ENCODE measurements at places on chromosomes 12 and 14.
A peak's percentile ranks its signal among the peaks of the same experiment; 100 is the strongest.

- DNase-seq: no peak
These were observed 43.0 kb downstream of the CCNK start for GRCh38 chr14:99524091-99524661.

DNA sequence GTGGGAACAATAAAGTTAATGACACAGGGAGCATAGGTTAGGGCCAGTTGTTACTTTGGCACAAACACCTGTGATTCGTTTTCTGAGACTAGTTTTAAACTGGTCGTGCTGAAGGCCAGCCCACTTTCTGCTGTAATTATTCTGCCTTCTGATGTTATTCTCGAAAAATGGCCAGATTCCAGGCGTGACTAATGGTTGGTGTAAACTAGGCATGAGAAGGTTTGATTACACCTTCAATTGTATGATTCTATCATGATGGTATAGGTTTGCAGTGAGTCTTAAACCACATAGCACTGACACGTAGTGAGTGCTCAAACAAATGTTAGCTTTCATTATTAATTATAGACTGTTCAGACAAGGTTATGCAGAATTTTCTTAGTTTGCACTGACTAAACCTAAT is 39.0 kb downstream of the CKB start:
- DNase-seq: peak; percentile 81

- DNase-seq: no peak
These were observed 41.6 kb downstream of the RCOR1 start for GRCh38 chr14:102633906-102634595.

DNA sequence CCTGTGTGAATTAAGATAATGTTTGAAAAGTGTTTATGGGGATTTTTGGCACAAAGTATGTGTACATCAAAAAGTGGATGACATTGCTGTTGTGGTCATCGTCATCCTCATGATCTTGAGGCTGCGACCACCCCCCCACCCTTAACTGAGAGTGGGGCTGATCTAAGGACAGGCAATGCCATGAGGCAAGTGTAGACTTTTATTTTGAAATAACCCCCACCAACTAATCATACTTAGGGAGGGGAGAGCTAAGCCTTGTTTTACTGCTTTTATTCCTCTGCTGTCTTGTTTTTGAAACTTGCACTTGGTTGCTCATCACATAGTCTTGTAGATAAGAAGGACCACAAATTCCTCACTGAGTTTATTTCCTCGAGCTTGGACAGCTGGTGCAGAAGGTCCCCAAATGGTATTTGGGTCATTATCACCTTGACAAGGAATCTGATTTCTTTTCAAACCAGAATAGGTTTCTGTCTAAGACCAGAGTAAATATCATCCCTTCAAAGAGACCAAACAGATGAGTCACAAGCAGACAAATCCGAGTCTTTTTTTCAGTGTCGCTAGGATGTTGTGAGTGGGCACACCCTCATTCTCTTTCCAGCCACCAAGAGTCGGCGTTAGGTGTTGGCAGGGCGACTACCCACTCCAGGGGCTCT is 23.9 kb upstream of the SMOC1 start:
- DNase-seq: no peak

GRCh38 chr14:75518625-75519024 is 3.6 kb upstream of the BATF start:
- DNase-seq: no peak

- no peak for DNase-seq
These were observed 113.6 kb downstream of the PEBP1 start for GRCh38 chr12:118249547-118249946.

DNA sequence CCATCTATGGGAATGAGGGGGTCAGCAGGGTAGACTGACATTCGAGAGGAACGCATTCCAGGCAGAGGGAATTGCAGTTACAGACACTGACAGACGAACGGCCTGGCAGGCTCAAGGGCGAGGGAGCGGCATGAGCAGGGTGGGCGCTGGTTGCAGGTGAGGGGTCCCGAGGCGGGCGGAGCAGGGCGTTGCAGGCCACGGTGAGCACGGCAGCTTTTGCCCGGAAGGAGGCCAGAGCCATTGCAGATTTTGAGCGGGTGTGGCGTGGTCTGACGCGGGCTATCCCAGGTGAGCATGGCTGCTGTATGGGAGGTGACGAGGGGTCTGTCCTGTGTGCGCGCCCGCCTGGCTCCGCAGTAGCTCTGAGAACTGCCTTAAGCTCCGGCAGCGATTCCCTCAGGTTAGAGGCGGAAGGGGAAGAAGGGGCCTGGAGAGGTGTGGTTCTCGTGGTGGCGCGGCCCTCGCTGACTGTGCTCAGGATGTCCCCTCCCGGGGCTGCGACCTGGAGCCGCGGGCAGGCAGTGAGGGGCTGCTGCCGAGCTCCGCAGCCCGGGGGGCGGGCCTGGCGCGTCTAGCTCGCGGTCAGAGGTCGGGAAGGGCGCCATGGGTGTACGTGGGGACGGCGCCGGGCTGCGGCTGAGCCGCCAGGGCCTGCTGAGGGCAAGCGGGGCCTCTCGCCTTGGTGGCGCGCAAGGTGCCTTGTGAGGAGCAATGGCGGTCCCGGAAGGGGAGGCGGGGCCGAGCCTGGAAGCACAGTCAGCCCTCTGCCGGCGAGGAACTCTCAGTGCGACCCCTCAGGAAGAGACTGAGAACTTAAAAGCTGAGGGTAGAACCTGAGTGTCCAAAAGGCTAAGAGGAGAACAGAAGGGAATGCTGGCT is 177.1 kb downstream of the CACNA1C start:
- DNase-seq: peak; percentile 20
